ELF-1 (cell line): ENCODE measurements at places on chromosomes 7 and 10.

DNA sequence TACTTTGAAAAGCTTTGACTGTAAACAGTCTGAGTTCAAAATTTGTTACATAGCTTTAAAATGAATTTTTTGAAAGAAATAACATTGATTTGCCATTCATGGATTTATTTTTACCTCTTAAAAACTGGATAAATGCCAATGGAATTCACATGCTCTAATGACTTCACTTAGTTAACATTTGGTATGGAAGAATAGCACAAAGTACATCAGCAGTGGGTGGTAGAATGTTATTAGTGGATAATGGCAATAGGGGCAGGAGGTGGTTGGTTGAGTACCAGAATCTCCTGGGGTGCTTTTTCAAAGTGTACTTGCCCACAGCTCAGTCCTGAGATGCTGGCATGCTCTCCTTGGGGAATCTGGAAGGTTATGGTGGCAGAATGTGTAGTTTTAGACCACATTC, 4.7 kb downstream of the PPP1R9A start:
- DNase-seq, result no peak

- DNase-seq, result no peak
Observed at GRCh38 chr7:16875861-16876260, 5.9 kb downstream of the AGR3 start.

- DNase-seq, result no peak
Observed at GRCh38 chr7:150931199-150931869, 46.8 kb downstream of the KCNH2 start.

DNA sequence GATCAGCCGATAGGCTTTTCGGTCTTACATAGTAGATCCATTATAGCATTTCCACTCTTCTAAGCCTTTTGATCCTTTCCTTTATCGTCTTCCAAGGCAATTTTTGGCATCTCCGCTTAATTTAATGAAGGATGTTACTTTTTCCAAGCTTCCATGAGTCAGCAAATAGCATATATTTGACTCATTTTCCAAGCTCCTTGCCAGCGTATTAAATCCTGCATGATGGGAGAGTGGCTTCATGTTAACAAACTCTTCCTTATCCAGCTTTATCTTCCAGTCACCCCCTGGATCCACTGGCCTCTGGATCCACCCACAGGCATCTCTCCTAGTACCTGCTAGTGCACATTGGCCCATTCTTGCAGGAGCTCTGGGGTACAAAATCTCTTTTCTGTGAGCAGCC, 13.0 kb downstream of the OR9A2 start:
- no peak for DNase-seq

- no peak for DNase-seq
Observed at GRCh38 chr10:21166557-21167287, 269.6 kb upstream of the NEBL start.

- DNase-seq, result no peak
Observed at GRCh38 chr10:127048630-127049029, 143.4 kb downstream of the DOCK1 start.

- no peak for DNase-seq
Observed at GRCh38 chr7:55438085-55438756, 73.1 kb downstream of the LANCL2 start.

DNA sequence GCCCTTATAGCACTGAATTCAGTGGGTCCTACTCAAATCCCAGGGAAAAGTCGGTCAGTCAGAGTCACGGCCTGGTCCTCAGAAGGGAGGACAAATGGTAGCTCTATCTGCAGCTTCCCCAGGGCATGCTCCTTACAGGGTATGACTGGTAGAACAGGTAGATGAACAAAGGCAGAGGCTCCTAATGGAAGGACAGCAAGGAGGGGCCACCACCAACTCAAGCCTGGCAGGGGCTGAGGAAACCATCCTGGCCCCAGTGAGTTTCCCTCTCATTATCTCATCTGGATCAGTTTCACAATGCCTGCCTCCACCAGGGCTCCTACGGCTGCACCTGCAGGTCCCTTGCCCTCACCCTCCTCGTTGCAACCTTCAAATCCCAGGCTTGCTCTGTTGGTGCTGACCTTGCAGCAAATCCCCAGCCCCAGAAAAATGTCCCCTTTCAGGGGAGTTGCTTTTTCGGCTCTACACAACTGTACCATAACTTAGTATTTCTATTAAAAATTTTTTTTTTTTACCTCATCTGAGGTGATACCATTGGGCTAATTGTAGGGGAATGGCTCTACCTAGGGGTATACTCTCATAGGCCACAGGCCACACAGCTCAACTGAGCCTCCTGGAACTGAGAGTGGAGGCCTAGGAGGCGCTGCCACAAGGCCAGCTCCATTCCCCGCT, 2.4 kb upstream of the MYO1G start:
- DNase-seq, result peak; percentile 42

DNA sequence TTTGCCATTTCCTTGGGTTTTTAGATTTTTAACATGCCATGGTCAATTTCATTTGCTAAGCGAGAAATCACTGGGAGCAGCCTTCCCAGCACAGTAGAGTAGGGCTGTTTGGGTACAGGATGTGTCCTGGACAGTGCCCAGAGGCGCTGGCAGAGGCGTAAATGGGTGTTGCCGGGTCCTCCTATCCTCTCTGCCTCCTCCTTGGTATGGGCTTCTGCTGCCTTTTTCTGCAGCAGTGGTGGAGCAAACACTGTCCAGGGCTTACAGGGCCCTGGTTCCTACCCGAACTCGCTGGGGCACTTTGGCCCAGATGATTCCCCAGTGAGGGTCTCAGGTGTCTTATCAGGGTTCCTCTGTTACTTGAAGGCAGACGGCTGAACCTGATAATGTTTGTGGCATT, 298.3 kb downstream of the RPS24 start:
- no peak for DNase-seq

DNA sequence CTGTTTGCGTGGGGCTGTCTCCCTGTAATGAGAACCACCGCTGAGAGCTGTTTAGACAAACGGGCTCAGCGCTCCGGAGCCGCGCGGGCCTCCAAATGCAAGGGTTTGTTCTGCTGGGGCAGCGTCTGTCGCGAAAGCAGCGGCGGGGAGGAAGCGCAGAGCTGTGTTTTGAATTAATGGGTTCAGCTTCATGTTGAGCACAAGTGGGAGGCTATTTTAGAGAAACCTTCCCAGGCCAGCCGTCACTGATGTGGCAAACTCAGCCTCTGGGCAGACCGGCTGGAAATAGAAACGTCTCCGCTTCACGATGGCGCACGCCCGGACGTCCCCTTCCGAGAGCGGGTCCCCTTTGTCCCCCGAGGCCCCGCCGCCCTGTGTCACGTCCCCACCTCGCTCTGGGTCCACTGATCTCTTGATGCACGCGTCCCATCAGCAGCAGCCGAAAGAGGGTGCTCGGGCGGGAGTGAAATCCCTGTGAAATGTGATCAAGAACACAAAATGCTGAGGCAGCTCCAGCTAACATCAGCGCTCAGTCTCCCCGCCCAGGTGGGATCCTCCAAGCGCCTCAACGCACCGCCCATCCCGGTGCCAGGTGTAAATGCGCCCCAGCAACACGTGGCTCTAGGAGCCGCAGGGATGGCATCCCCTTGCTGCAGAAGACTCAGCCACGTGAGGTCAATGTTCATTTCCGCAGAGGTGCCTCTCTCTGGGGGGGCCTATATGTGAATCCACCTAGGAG, 44.9 kb downstream of the BAMBI start:
- peak; percentile 46 for DNase-seq

DNA sequence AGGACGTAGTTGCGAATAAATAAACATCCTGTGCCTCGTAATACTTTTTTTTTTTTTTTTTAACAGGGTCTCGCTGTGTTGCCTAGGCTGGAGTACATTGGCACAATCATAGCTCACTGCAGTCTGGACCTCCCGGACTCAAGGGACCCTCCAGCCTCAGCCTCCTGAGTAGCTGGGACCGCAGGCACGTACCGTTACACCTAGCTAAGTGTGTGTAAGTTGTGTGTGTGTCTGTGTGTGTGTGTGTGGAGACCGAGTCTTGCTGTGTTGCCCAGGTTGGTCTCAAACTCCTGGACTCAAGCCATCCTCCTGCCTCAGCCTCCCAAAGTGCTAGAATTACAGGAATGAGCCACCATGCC, 573 bp upstream of the PON2 start:
- DNase-seq, result no peak

DNA sequence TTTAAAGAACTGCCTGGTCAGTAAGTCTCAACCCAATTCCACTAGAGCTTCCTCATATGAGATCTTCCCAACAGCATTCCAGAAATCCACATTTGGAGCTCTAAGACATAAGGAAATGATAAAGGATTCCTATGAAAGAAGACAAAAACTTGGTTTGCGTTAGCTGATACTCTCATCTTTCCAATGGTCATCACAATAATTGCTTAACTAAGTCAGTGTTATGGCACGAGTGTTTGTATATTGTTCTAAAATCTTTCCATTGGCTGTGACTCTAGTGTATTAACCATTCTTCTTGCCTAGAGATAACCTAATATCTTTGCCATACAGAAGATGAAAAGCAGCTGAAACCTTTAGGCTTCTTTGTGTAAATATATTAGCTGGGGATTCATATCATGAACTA, 289.0 kb downstream of the SNX13 start:
- DNase-seq, result no peak

DNA sequence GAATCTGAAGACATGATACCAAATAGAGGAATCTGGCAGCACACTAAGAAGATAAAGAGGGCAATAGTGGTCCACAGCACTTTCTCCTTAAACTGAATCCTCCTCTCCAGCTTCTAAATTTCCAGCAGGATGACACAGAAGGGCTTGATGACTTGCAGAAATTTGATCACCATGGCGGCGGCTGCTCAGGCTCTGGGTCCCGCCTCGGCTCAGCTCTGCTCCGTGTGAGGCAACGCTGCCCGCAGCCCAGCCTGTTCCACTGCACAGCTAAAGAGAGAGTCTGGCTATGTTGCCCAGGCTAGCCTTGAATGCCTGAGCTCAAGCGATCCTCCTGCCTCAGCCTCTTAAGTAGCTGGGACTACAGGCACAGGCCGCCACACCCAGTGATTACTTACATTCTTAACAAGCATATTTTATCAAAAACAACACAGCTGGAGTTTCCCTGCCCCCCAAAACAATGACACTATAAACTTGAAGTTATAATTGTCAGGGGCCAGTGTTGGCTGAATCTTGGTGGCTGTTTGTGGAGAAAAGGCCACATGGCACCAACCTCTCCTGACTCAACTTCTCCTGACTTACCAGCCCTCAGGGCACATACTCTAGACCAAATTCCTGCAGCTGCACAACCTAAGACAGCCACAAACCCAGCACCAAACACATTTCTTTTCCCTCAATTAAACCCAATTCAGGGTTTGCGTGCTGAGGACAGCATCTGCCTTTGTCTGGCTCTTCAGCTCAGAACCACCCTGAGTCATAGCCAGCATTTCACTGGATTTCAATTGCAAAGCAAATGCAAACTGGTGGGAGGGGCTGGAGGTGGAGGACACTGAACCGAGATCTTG, 11.6 kb upstream of the TNPO3 start:
- peak; percentile 75 for DNase-seq

GRCh38 chr7:158782761-158783401, 46.4 kb downstream of the ESYT2 start:
- peak; percentile 56 for DNase-seq

- no peak for DNase-seq
Observed at GRCh38 chr7:120091807-120092206, 181.2 kb upstream of the KCND2 start.

GRCh38 chr10:129466703-129467358, at the start of gene MGMT:
Gene MGMT, plus strand, starts transcription at chr10:129467241.
- peak; percentile 80 for DNase-seq

GRCh38 chr7:50603287-50603686, 38.1 kb upstream of the DDC start:
- DNase-seq, result no peak

- no peak for DNase-seq
Observed at GRCh38 chr7:137695942-137696341, 150.8 kb downstream of the DGKI start.

- no peak for DNase-seq
Observed at GRCh38 chr7:105982388-105982787, 19.3 kb downstream of the CDHR3 start.

DNA sequence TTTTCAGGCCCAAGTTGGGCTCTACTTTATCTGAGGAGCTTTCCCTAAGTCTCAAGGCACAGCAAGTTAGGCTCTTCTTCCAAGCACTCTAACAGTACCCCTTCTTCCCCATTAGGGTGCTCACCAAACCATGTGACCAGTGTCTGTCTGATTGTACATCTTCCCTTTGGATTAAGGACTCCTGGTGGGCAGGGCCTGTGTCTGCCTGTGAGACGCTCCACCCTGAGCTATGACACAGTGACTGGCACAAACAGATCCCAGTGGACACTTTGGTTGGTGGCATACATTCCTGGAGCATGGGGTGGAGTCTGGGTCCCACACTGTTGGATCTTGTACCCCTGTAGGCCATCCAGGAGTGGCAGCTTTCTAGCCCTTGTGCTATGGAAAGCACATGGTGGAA, 23.8 kb downstream of the PLPP4 start:
- no peak for DNase-seq

DNA sequence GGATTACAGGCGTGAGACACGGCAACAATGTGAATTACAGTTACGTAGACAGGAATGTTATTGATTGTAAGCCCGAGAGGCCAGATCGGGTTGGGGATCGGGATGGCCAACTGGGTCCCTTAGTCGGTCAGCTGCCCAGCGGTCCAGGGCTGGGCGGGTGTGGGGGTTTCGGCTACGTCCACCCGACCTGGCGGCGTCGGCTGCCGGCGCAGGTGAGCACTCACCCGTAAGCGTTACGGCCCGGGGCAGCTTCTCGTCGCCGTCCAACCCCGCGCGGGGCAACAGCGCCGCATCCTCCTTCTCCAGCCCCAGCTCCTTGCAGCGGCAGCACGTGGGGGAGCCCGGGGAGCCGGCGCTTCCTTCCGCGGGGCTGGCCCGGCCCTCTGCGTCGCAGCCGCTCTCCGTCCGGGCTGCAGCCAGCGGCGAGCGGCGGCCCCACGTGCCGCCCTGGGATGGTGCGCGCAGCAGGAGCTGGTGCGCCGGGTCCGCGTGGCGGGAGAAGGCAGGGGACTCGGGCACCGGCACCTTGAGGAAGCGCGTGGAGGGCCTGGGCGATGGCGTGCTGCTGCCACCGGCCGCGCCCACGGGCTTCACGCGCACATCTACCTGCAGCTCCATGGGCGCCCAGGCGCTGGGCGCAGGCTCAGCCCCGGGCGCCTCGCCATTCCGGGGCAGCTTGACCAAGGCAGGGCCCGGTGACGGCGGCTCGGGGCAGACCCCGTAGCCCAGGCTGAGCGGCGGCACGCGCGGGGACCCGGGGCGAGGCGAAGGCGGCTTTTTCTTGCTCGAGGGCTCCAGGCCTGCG, 609 bp downstream of the KLRG2 start:
- DNase-seq, result peak; percentile 70
